ENCODE measurements at places on chromosomes 6 and 20.

GRCh38 chr6:154958469-154958868 is 36.6 kb upstream of the TIAM2 start:
- DNase-seq: no peak

- no peak for DNase-seq
These were observed 29.3 kb downstream of the CST8 start for GRCh38 chr20:23520185-23520584.

DNA sequence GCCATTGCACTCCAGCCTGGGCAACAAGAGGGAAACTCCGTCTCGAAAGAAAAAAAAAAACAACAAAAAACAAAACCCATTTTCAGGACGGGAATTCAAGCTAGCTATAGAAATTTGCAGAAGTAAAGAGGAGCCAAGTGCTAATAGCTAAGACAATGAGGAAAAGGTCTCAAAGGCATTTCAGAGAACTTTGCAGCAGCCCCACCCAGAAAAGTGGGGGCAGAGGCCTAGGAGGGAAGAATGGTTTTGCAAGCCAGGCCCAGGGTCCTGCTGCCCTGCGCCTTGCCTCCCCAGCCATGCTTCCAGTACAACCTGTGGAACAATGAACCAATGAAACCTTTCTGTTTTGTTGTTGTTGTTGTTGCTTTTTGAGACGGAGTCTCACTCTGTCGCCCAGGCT is 38.3 kb upstream of the SAMHD1 start:
- DNase-seq: no peak

- DNase-seq: no peak
These were observed 60.6 kb downstream of the TXLNB start for GRCh38 chr6:139231206-139231605.

GRCh38 chr20:47921408-47921807 is 136.1 kb upstream of the SULF2 start:
- DNase-seq: no peak

DNA sequence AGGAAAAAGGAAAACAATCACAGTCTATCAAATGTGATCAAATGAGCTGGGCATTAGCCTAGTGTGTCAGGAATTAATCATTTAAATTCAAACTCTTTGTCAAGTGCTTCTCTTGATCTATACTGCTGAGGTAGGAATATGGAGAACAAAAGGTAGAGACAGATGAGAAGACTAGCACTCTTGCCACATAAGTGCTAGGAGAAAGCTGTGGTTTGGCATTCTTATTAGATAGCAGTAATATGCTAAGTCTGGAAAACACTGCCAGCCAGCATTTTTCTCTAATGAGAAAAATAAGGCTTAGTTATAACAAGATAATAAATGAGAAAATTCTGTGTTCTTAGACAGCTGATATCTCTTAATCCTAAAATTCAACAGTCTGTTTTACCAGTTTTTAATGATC is 38.9 kb downstream of the ORC3 start:
- no peak for DNase-seq

DNA sequence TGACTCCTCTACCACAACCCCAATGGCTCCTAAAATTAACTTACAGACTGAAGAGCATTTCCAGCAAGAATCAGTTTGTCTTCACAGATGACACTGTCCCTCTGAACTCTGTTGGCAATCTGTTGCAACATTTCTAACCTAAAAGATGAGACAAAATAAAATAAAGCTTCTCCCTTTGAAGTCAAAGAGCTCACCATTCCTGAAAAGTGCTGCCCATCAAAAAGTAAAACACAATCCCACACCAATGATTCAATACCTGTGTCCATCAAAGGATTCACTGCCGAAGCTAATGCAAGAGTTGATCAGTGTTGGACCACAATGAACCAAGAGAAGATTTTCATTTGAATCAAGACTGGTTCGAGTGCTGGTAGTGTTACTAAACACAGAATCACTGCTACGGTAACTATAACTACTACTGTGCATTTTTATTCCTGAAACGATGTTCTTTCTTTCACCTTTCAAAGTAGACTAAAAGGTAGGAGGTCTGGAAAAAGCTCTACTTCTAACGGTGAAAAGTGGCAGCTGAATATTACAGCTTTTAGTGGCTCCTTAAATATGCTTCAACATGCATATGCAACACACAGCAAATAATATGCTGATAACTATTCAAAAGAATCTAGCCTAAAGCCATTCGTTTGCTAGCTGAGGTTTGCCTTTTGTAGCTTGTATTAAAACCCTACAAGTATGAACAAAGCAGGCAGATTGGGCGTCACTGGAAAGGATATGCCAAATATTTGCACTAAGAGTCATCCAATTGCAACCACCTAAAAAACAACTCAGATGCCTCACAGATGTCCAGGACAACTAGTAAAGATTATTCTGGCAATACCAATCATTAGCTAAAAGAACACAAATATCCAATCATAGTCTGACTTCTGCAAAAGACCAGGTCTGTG is at the start of gene DST:
Gene DST, minus strand, starts transcription at position 524 of the 896 bp plus-strand sequence.
- DNase-seq: no peak

DNA sequence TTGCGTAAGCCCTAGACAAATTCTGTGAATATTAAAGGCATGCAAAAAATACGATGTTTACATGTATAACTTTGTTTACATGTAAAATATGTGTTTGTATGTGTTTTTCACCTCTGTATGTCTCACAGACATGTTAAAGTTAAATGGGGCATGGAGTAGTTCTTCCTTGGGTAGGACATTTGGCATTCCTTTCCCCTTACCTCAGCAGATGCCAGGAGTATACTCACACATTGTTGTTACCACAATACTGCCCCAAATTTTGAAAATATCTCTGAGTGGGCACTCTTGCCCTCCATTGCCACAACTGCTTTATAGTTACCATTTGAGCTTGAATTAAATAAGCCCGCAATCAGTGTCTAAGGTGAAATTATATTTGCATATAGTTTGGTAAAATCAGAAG is 147.5 kb downstream of the MYO6 start:
- no peak for DNase-seq

DNA sequence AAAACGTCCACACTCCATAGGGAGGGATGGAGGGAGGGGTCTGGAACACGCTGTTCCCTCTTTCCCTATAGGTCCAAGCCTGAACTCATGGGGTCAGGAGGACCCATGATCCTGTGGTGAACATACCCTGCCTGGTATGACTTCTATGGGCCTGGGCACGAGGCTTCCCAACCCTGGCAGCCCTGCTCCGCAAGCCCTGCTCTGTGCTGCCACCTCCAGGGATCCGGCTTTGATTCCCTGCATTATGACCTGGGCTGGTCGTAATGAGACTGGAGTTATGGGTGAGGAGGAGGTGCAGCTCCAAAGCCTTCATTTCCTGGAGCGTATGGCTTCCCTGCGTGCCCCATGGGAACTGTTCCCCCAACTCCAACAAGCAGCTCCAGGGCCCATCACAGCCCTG is 54.9 kb downstream of the CDH22 start:
- DNase-seq: no peak

DNA sequence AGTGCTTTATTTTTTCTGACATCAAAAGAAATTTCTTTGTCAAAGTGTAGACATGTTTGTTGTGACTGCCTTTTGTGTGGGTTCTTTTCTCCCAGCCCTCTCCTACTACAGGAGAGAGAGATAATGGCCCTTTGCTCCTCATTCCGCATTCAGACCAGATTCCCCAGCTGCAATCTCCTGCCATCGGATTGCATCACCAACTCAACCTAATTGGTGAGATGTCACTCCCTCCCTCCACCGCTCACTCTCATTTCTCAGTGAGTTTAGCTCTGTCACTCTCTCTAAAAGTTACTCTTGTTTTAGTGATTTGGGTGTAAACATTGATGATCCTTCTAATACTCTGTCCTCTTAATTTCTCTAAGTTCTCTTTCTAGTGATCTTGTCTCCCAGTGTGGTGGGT is 22.7 kb downstream of the UTRN start:
- no peak for DNase-seq

- DNase-seq: no peak
These were observed 748.6 kb upstream of the HS3ST5 start for GRCh38 chr6:115091461-115091860.

GRCh38 chr6:137866200-137866913 is 702 bp upstream of the TNFAIP3 start:
- DNase-seq: no peak

GRCh38 chr6:35398526-35398925 is 53.6 kb upstream of the FANCE start:
- no peak for DNase-seq

GRCh38 chr6:160692369-160692959 is 9.6 kb upstream of the PLG start:
- no peak for DNase-seq

GRCh38 chr6:31559958-31560696 is 12.0 kb upstream of the LTA start:
- DNase-seq: no peak

- DNase-seq: no peak
These were observed 112.0 kb downstream of the TRDN start for GRCh38 chr6:123524781-123525180.

GRCh38 chr6:3696525-3697088 is 54.9 kb downstream of the PXDC1 start:
- DNase-seq: no peak

- DNase-seq: no peak
These were observed 50.8 kb downstream of the PREP start for GRCh38 chr6:105352037-105352617.

GRCh38 chr6:137756788-137757187 is 110.3 kb upstream of the TNFAIP3 start:
- DNase-seq: no peak

GRCh38 chr6:14066782-14067406 is 50.7 kb upstream of the CD83 start:
- DNase-seq: no peak

GRCh38 chr6:80440496-80441115 is 334.1 kb downstream of the BCKDHB start:
- no peak for DNase-seq

DNA sequence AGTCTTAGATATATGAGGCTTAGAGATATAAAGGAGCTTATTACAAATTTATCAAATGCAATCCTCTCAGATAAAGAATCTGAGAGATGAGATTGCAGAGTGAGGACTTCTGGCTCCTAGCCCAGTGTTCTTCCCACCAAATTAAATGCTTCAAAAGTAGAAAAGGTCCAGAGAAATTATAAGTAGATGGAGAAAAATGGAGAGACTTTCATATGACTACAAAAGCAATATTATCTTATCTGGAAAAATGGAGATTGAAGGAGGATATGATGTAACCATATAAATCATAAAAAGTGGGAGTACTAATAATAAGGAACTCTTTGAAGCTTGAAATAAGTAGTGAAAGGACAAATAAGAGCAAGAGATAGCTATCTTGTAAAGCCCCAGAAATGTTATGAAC is 2.8 kb downstream of the KCTD20 start:
- no peak for DNase-seq

GRCh38 chr6:150486048-150486447 is 113.6 kb upstream of the PLEKHG1 start:
- DNase-seq: no peak

DNA sequence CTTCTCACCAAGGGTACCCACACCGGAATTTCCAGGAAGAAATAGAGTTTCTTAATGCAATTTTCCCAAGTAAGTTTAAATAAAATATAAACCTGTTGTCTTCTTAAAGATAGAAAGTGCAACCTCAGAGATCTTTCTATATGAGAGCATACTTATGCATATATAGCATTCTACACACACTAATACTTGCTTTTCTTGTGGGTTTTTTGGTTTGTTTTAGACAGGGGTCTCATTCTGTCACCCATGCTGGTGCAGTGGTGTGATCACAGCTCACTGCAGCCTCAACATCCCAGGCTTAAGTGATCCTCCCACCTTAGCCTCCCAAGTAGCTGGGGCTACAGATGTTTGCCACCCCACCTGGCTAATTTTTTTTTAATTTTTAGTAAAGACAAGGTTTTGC is 15.7 kb downstream of the AMD1 start:
- DNase-seq: no peak
